ENCODE measurements at places on chromosomes 2 and 18.
A peak's percentile ranks its signal among the peaks of the same experiment; 100 is the strongest.

- DNase-seq: no peak
Observed at GRCh38 chr2:43121580-43122314, 104.7 kb downstream of the ZFP36L2 start.

DNA sequence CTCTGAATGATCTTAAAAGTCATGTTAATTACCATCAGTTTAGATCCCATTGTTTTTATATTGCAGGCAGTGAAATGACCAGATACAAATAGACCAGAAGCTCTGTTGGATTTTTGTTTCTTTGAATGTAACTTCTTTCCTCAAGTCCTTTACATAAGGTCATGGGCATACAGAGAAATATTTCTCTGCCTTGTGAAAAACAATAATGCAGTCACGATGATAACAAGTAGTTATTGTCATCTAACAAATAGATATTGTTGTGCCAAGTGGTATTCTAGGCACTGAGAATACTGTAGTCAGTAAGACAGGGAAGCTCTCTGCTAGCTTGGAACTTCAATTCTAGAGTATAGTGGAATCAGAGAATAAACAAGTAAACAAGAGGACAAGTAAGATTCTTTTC is 94.7 kb upstream of the BARD1 start:
- no peak for DNase-seq

GRCh38 chr2:26890341-26891000 is 42.5 kb downstream of the DPYSL5 start:
- no peak for DNase-seq

GRCh38 chr18:79545736-79546171 is 133.8 kb upstream of the CTDP1 start:
- DNase-seq: no peak

DNA sequence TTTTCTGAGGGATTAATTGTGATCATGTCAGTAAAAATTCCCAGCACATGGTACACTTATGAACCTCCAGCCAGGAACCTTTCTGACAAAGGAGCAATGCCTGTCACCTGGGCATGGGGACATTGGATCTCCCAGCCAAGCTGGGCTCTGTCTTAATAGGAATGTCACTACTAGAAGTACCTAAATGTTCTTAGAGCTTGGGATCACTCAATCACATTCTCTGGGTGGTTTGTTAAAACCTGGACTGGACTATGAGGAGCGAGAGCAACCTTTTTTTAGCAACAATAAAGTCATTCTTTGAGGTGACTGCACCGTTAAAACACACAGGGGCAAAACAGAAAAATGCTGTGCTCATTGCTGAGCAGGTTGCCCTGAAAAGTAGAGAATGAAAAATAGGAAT is 6.4 kb upstream of the PPP1CB start:
- DNase-seq: no peak

DNA sequence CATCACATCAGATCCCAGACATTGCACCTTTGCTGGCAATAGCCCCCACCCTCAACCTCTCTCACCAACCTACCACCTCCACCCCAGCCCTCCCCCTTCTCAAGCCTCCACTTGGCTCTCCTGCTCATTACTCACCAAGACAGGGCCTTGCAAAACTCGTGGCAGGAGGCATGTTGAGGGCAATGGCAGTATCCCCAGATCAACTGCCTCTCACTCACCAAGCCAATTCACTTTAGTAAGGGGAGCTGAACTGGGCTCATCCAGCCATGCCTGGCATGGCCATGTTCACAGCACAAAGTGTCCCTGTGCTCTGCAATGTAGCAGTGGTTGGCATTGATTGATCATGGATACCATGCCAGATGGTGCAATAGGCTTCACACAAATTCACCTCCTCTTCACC is 46.3 kb upstream of the TEX51 start:
- no peak for DNase-seq

GRCh38 chr2:108417254-108417653 is 31.8 kb upstream of the GCC2 start:
- no peak for DNase-seq

GRCh38 chr2:239711911-239712570 is 311.2 kb upstream of the HDAC4 start:
- DNase-seq: no peak

- DNase-seq: no peak
Observed at GRCh38 chr2:159651884-159652283, 35.5 kb upstream of the BAZ2B start.

GRCh38 chr18:6590326-6590725 is 139.2 kb upstream of the ARHGAP28 start:
- DNase-seq: peak; percentile 42

- peak; percentile 50 for DNase-seq
Observed at GRCh38 chr2:30252723-30253701, 21.7 kb downstream of the LBH start.

- DNase-seq: peak; percentile 40
Observed at GRCh38 chr2:109614715-109615636, 812 bp downstream of the SOWAHC start.

- DNase-seq: peak; percentile 1
Observed at GRCh38 chr18:33210575-33211189, 229.8 kb downstream of the CCDC178 start.

GRCh38 chr2:31401580-31401979 is 13.0 kb downstream of the XDH start:
- peak; percentile 99 for DNase-seq

GRCh38 chr2:109200616-109201464 is 71.8 kb downstream of the SH3RF3 start:
- no peak for DNase-seq

GRCh38 chr2:33770023-33770422 is 170.9 kb upstream of the FAM98A start:
- no peak for DNase-seq

DNA sequence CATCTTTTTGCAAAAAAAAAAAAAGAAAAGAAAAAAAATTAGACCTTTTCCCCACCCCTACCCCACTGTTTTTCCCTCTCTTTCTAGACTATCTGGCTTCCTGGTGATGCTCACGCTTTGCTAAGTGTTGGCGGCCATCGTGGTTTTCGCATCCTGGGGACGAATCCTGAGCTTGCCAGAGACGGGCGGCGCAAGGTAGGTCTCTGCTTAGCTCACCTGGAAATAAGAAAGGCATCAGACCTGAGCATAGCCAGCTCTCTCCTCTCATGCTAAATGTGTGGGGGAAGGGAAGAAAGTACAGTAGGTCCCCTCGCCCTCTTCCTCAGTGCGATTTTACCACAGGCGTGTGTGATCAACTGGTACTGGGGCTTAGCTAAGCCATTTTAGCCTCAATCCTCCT is 90.5 kb downstream of the KLHL29 start:
- DNase-seq: no peak

GRCh38 chr2:174572556-174572955 is 25.0 kb downstream of the WIPF1 start:
- DNase-seq: no peak

GRCh38 chr2:41027095-41027494 is 575.2 kb upstream of the SLC8A1 start:
- no peak for DNase-seq

- no peak for DNase-seq
Observed at GRCh38 chr2:229296536-229296935, 25.4 kb upstream of the PID1 start.

- no peak for DNase-seq
Observed at GRCh38 chr2:64233376-64233922, 89.2 kb upstream of the PELI1 start.

DNA sequence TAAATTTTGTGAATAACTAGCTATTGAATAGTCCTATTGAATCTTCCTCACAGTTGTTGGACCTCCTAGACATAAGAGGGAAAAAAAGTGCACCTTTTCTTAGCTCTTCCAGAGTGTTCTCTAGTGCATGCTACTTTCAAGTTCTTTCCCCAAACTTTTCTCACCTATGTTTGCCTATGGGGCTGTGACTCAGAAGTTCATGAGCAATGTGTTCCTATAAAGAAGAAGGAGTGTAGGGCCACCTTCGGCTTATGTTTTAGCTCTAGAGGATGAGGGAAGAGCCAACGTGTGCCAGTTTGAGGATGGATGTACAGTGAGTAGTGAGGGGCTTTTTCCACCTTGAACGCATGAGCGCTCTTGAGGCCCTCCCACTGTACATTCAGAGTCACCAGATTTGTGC is 27.0 kb upstream of the HNMT start:
- no peak for DNase-seq

DNA sequence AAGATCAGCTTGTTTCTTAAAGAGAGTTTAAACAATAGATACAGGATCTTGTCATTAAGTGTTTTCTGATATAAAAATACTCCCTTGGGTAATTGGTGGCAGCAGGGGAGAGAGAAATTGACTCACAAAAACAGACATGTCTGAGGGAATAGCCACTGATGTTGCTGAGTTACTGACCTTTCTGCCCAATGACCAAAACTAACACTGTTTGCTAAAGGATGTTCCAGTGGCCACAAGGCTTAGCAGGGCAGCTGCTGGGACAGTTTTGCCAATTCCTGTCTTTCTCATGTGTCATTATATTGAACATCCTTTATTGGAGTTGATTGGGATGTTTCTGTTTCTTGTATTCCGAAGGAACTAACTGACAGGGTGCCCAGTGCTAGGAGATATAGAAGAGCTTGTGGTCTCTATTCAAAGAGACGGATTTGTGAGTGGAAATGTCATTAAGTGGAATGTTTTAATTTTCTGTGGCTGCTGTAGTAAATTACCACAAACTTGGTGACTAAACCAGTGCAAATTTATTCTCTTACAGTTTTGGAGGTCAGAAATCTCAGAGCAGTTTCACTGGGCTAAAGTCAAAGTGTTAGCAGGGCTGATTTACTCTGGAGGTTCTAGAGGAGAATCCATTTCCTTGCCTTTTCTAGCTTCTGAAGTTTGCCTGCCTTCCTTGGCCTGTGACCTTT is 124.8 kb upstream of the RMDN2 start:
- DNase-seq: no peak

DNA sequence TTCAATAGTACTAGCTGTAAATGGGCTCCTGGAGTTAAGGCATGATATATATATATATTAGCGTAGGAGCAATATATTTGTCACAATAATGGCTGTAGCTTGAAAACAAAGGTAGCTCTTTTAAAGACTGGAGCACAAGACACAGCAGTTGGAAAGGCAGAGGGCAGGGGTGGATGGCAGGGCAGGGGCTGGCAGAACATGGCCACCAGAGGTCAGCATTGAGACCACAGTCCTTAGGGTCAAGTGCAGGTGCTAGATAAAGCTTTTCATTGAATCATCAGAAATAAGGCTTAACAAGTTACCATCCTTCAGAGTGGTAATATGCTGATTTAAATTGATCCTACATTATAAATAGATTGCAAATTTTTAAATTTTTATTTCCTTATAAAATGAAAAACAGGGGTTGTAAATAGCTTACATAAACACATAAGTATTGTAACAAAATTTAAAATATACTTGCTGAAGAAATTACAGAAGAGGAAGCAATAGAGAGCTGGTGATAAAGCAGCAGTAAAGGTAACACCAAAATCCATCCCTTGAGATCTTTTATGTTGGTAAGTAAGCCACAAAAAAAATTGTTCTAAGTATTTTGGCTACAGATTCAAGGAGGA is 161.2 kb upstream of the PIEZO2 start:
- peak; percentile 70 for DNase-seq

- DNase-seq: peak; percentile 49
Observed at GRCh38 chr18:64017870-64018269, 48.0 kb downstream of the SERPINB8 start.

- no peak for DNase-seq
Observed at GRCh38 chr2:9748577-9748976, 94.7 kb upstream of the TAF1B start.

GRCh38 chr2:164842624-164842966 is 972 bp upstream of the COBLL1 start:
- DNase-seq: no peak

DNA sequence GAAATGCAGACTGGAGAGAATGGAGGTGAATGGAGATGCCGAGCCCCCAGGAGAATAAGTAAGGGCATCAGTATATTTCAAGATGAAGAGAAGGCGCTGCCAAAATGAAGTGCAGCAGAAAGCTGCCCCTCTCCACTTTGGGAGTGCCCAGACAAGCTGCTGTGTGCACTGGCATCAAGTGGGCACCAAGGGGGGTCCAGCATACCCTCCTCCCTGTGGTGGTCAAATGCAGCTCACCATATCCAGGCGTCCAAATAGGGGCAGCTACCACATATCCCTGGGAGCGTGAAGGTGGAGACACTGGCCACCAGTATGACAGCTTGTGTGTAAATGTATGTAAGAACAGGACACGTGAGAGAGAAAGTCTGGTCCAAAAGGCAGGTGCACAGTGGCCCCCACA is 236.6 kb downstream of the KLHL29 start:
- no peak for DNase-seq

- DNase-seq: peak; percentile 93
Observed at GRCh38 chr2:159094173-159094737, 125.8 kb downstream of the TANC1 start.
